ENCODE measurements at places on chromosomes 6 and 20.

GRCh38 chr20:33604084-33604990 lies 57.8 kb upstream of the C20orf144 start:
- no peak for DNase-seq

DNA sequence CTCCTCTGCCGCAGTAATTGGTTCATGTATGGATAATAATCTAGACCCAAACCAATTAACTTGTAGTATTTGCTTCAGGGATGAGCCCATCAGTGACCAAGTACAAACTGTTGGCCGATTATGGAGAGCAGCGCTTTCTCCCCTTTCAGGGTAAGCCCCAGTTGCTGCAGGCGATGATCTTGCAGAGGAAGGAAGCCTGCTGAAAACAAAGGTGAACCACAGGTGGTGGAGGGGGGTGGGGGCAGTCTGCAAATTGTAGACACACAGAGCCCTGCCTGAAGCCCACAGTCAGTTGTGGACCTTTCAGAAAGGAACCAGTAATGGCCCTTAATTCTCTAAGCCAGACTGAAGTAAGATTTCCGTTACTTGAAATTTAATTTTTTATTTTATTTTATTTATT lies 167.9 kb upstream of the JARID2 start:
- no peak for DNase-seq

GRCh38 chr6:149431905-149432775 lies 32.1 kb downstream of the SUMO4 start:
- DNase-seq: peak; percentile 51

GRCh38 chr6:143328876-143329275 lies 121.6 kb downstream of the ADAT2 start:
- no peak for DNase-seq

DNA sequence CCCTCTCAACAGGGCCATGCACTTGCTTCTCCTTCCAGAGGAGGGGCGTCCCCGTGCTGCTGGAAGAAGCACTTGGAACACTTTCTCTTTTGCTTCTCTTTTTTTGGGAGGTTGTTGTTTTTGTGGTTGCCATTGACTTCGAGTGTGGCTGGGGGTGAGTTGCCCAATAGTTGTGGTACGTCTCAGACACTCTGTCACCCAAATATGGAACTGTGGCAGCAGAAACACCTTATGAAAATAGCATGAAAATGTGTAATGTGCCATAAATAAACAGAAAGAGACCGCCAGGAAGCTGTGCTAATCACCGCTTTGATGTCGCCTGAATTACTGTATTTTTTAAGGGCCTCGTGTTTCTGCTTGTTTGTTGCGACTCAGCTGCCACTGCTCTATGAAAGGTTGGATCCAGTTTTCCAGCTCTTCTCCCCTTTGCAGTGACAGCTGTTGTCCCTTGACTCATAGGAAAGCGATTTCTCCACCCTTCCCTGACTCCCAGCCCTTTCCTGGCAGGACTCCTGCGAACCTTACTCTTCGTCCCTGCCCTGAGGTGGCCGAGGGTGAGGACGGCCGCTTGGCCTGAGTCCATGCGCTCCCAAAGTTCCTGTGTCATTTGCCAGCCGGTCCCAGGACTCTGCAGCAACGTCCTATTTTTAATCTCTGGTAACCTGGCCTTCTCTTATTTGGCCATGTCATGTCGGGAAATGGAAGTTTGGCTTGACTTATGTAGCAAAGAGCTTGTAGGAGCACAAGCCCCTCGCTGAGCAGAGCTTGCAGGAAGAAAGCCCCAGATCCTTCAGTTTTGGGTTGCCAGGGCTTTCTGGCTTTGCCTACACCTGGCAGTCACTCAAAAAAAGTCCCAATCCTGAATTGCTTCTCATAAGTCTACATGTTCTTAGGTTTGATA lies 694.6 kb downstream of the QKI start:
- no peak for DNase-seq

GRCh38 chr6:129662406-129662766 lies 47.6 kb downstream of the ARHGAP18 start:
- no peak for DNase-seq

DNA sequence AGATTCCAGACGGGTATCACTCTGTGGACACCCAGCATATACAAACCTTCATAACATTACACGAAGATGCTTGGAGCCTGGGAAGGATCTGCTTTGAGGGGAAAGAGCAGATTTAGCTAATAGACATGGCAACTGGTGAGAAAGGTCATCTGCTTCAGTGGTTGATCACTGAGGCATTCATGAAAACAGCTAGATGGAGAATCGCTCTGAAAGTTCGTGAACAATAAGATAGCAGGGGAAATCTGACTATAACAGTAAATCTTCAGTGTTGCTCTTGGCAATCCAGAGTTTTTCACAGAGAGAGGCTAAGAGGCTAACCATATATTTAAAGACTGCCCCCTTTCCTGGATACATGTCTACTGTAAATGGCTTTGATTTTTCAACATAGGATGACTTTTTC lies 245.3 kb downstream of the FARS2 start:
- no peak for DNase-seq

DNA sequence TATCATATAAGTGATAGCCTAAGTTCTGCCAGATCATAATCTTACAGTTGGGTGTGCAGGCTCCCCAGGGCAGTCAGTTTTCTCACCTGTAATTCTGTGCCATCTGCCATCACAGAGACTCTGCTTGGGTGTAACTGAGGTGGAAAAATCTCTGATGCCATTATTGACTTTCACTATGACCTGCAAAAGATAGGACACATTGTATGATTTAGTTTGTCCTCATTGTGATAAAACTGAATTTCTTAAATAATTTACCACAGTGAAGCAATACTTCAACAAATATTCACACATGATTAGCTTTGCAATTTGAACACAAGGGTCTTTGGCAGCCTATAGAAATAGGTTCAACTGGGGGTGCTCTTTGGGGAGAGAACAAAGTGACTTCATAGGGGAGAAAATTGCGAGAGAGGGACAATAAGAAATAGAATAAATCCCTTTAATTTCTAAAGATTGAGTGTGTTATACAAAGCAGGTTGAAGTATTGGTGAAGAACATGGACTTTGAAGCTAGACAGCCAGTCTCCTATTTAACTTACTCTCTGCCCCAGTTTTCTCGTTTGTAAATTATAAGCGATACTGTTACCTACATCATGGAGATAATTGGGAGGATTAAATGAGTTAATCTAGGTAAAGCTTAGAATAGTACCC lies 27.3 kb downstream of the FAM229B start:
- DNase-seq: no peak

GRCh38 chr20:38499366-38499765 lies 26.7 kb downstream of the RALGAPB start:
- no peak for DNase-seq

GRCh38 chr20:64064145-64064698 lies 1.2 kb downstream of the TCEA2 start:
- no peak for DNase-seq

DNA sequence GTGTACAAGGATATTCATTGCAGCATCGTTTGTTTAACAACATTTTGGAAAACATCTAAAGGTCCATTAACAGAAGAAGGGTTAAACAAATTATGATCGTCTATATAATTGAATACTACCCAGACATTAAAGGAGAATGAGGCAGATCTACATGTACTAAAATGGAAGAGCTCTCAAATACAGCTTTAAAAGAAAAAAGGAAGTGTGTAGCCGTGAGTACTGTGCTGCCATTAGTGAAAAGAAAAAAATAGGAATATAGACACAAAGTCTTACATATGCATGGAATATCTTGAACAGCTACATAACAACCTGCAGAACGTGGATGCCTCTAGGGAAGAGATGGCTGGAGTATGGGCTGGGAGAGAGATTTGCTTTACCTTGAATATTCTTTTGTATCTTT lies 37.9 kb downstream of the PRDM1 start:
- DNase-seq: no peak

DNA sequence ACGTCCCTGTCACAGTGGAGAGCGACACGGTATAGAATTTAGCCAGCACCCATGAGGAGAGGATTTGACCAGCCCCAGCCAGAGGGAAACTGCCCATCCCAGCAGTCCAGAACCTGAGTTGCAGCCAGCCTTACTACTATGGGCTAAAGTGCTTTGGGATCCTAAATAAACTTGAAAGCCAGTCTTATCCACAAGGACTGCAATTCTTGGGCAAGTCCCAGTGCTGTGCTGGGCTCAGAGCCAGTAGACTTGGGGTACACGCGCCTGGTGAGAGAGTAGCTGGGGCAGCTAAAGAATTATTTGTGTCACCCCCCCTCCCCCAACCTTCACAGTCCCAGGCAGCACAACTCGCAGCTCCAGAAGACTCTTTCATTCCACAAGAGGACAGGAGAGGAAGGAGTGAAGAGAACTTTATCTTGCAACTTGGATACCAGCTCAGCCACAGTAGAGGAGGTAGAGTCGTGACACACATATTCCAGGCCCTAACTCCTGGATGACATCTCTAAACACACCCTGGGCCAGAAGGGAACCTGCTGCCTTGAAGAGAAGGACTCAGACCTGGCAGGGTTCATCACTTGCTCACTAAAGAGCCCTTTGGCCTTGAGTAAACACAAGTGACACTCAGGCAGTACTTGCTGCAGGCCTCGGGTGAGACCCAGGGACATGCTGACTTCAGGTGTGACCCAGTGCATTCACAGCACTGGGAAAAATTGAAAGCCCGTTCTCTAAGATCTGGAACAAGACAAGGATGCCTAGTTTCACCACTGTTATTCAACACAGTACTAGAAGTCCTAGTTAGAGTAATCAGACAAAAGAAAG lies 100.3 kb downstream of the REV3L start:
- no peak for DNase-seq

- no peak for DNase-seq
Measured at GRCh38 chr6:85493389-85493788, 43.5 kb downstream of the NT5E start.

DNA sequence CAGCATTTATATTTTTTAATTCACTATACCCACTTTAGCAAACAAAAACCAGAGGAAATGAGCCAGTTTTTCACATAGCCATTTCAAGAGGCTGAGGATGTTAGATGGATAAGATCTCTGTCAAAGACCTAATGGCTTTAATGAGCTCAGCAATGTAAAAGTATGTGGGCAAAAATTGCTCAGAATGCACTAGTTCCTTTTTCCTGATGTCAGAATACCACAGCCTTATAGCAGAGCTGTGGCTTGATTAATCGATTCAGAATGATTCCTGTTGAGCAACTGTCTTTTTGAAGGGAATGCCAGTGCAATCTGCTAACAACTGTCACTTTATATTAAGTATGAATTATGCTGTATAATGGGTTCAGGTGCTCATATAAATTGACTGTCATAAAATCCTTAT lies 100.6 kb upstream of the HIVEP1 start:
- no peak for DNase-seq

DNA sequence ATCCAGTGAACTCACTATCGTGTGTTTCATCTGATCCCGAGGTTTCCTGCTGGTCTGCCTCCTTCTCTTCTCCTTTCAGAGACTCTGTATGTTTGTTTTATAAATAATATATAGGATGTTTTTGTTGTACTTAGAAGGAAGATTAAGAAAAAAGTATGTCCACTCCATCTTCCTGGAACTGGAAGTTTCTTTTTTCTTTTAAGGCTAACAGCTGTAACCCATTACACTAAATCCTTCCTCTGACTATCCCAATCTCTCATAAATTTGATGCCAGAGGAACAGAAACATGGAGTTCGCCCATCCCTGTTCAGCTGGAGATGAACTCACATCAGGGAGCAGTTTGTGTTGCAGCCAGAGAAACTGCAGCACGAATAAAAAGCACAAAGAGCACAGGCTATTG lies 20.7 kb downstream of the RIPK1 start:
- DNase-seq: no peak

GRCh38 chr20:51337126-51337805 lies 205.3 kb downstream of the NFATC2 start:
- no peak for DNase-seq

- DNase-seq: peak; percentile 2
Measured at GRCh38 chr6:23611776-23612381, 514.1 kb upstream of the NRSN1 start.

GRCh38 chr6:107185391-107185970 lies 70.2 kb upstream of the BEND3 start:
- no peak for DNase-seq

DNA sequence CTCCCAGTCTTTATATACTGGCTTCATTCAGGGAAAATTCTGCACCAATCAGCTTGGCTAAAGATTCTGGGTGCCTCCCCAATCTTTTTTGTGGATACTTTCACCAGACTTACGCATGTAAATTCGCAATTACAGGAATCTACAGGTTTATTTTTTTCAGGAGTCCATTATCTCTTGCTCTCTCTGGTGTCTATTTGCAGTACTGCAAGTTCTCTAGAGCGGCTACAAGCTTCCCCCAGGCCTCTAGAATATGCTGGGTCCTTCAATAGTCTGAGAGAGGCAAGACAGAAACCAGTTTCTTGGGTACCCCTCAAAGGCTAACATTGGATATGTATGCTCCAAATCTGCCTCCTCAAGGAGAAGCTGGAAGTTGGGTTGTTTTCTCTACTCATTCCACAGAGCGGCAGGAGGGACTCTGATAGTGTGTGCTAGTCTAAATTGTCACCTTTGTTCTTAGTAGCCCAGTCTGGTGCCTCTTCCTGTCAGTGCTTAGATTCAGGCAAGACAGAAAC lies 58.5 kb downstream of the SUN5 start:
- no peak for DNase-seq

- DNase-seq: peak; percentile 31
Measured at GRCh38 chr6:159654483-159655098, 38.5 kb downstream of the SOD2 start.

DNA sequence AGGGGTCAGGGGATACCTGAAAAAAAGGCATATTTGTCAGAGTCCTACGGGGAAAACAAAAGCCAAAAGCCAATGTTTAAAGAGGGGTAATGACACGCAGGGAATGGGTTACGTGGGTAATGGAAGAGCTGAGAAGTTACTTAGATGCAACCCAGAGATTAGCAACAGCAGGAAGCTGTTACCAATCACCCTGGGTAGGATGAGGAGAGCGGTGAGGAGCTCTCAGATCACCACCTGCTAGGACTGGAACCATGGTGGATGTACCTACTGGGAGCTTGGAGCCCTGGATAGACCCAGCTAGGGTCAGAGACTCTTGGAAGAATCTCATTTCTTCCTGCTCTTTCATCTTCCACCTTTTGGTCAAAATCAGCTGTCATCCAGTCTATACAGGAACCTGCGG lies 51.2 kb upstream of the RNF24 start:
- no peak for DNase-seq

DNA sequence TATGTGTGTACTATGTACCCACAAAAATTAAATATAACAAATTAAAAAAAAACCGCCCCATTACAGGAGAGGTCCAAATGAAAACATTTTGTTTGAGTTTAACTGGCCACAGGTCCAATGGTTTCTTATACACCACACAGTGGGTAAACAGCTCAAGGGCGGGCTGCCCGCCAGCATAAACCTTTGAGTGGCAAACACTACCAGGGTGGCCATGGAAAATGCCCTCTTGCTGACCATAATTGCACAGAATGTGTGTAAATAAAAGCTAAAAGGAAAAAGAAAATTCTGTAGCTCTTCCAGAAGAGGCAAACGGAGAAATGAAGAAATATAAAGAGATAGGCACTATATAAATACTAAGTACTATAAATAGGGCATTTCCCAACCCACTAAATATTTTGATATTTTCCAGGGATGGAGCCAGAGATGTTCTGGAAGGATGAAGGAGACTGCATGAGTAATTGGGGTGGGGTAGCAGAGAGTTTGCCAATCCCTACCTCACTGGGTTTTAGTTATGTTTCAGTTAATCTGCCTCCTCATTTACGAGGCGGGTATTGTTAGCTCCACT lies 1.1 kb upstream of the CDC5L start:
- peak; percentile 30 for DNase-seq
